ENCODE measurements at places on chromosomes 16 and 17.

- peak; percentile 61 for DNase-seq
These were observed 33.6 kb upstream of the CCR7 start for GRCh38 chr17:40598619-40599467.

DNA sequence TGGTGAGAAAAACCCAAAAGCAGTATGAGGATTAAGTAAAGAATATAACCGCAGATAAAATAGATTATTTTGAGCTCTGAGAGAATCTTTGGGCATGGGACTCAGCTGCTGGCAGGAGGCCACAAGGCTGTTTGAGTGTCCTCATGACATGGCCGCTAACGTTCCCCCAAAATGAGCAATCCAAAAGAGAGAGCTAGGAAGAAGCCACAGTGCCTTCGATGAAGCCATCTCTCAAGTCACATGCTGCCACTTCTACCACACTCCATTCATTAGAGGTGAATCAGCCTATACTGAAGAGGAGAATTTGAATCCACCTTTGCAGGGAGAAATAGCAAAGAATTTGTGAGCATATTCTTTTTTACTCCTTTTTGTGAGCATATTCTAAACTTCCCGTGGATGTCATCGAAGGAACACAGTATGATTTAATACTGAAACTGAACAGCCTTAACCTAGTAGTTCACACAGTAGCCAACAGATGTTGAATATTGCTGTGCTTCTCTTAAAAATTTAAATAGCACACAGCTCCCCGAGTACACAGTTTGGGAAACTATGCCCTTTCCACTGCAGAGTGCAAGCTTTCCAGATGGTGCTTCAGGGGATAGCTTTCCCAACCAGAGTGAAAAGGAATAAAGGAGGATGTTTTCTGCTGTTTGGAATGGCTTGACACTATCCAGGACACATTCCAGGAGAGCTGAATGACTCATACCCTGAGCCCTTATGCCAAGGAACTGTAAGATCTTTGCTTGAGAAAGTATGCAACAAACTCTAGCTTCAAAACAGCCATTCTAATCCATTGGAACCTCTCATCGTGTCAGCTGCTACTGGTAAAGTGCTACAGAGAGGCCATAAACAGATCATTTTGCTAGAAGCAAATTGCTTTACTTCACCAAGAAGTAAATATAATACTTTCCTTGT is 33.9 kb downstream of the ANKFY1 start:
- no peak for DNase-seq

GRCh38 chr17:4892499-4893221 is 6.7 kb upstream of the C17orf107 start:
- DNase-seq = no peak

DNA sequence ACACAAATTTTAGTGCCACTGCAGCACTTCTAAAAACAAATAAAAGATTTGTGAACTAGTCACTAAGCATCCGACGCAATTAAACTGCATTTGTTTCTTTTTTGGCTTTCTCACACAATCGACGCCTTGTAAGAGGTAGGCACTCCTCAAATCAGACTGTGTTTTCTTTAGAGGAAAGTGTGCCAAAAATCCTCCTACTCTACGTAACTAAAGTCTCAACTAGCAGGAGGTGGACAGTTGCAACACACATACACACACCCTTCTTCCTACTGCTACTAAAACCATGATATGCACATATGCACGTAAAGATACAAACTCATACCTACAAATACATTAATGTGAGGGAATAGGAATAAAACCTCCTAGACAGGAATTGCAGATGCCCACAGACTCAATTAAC is 844.7 kb upstream of the SOX9 start:
- DNase-seq = no peak

DNA sequence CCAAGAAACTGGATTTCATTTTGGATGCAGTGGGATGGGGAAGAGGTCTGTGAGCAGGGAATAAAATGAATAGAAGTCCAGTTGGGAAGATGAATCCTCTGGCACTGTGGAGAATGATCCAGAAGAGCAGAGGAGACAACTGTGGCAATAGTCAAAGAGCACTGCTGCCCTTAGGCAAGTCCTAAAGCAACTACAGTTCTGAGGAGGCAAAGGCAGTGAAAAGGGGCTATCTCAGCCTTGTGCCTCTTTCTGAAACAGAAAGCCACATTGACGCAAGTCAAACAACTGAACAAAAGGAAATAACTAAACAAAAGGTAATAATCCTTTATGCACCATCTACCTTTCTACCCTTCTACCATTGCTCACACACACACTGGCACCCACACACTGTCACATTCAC is 238.0 kb upstream of the AXIN2 start:
- DNase-seq = no peak

DNA sequence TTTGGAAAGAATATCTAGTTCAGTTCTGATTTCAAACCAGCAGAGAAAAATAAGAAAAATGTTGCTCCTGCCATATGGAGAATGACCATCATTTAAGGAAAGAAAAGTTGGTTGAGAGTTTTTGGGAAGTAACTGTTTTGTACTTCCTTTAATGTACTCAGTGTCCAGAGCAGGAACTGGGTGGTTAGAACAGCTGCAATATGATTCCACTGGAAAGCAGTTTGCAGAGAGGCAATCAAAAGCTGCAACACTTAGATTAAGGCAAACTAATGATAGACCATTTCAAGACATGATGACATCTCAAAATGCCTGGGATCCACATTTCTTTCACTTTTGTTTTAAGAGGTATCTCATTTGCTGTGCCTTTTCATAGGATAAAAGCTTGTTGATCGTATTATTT is 313.3 kb upstream of the HSBP1 start:
- no peak for DNase-seq

GRCh38 chr17:35002876-35003551 is 22.7 kb downstream of the LIG3 start:
- no peak for DNase-seq

GRCh38 chr17:80147035-80147822 is at the start of gene EIF4A3:
Gene EIF4A3 (minus strand): TSS chr17:80147128. CDS start chr17:80146961, 167 bp downstream.
- DNase-seq = peak; percentile 93

DNA sequence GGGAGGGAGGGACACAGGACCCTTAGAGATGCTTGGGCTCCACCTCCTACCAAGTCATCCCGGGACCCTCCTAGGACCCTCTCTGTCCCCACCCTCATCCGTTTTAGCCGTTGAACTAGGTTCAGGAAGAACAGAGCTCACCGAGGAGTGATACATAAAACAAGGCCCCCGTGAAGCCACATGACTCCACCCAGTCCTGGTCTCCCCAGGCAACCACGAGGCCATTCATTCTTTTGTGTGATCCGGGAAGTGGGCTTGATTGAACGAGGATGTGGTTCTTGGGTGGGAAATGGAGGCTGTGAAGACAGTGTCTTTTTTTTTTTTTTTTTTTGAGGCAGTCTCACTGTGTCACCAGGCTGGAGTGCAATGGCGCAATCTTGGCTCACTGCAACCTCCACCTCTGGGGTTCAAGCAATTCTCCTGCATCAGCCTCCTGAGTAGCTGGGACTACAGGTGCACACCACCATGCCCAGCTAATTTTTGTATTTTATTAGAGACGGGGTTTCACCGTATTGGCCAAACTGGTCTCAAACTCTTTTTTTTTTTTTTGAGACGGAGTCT is 14.8 kb downstream of the TRARG1 start:
- DNase-seq = peak; percentile 66

DNA sequence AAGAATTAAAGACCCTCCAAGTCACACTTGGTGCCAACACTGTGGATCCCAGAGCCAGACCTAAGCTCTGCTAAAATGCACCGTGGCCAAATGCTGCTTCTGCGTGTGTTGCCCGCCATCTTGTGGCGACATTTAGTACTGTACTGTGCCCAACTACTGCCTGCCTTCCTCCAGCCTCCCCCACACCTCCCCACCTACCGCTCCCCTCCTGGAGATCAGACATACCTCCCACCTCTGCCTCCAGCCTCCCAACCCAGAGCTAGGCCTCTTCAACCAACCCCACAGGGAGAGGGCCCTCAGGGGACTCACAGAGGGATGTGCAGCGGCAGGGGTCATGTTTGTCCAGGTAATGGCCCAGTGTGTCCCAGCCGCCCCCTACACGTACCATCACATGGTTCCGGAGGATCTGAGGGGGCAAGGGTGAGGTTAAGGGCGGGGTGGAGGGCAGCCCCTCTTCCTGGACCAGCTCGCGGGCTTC is 5.5 kb downstream of the GAS2L2 start:
- DNase-seq = peak; percentile 50

DNA sequence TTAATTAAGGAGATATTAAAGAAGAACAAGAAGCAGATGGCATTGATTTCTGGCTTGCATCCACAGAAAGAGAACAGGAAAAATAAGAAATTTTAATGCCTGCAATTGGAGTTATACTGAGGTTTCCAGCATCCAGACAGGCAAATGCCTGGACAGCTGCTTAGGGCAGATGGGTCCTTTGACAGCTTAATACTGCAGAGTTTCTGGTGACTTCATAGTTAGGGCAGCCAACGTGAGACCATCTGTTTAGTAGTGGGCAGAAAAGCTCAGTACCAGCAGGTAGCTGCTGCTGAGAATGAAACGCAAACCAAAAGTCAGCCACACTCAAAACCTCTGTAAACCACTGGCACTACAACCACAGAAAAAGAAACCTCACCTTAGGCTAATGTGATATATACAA is 109.8 kb downstream of the CDK5R1 start:
- no peak for DNase-seq

DNA sequence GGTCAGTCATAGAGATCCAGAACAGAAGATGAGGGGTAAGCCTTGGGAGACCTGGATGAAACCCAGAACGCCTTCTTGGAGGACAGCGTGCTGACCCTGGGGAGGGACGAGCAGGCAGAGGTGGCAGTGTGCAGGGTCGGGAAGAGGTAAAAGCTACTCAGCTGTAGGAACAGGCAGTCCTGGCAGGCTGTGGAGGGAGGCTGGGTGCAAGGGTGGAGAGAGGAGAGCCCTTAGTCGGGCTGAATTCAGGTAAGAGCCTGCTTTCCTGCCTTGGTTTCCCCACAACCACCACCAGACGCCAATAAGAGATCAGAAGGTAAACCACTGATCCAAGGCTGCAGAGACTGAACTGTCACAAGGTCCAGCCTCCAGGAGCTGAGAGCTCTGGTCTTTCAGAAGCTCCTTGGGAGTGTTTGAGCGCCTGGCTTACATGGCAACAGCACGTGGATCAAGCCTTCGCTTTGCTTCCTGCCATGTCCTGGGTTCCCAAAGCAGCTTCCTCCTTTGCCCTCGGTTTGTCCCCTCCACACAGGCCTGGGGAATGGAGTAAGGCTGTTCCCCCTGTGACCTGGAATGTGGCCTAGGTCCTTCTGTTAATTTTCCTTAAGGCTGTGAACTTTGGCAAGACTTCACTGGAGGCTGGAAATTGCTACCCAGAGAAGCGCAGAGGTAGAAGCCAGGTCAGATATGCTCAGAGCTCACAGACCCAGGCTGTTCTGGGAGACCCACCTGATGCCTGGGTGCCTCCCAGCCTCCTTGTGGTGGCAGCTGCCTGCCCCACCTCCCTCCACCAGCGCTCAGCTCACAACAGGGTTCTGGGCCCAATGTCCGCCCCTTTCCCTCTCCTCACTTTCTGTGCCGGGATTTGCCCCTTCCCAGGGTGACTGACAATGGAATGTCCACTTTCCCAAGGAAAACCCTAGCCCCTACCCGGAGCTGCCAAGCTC is 3.9 kb upstream of the PDK2 start:
- DNase-seq = no peak

- DNase-seq = no peak
These were observed 19.3 kb downstream of the TRPV2 start for GRCh38 chr17:16434662-16435061.

DNA sequence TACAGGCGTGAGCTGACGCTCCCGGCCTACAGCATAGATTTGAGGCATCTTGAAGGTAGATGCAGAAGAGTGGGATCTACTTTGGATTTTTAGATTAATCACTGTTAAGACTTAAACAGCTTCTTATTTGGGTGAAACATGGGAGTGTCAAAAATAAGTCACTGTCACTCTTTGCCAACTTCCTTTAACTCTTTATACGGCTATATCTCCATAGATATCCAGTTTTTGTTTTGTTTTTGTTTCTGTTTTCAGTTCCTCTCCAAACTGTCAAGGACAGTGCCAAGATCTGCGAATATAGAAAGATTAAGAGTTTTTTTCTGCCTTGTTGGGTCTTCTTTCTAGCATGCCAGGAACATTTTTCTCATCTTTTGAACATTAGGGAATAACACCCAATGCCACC is 706.1 kb downstream of the WWOX start:
- no peak for DNase-seq

DNA sequence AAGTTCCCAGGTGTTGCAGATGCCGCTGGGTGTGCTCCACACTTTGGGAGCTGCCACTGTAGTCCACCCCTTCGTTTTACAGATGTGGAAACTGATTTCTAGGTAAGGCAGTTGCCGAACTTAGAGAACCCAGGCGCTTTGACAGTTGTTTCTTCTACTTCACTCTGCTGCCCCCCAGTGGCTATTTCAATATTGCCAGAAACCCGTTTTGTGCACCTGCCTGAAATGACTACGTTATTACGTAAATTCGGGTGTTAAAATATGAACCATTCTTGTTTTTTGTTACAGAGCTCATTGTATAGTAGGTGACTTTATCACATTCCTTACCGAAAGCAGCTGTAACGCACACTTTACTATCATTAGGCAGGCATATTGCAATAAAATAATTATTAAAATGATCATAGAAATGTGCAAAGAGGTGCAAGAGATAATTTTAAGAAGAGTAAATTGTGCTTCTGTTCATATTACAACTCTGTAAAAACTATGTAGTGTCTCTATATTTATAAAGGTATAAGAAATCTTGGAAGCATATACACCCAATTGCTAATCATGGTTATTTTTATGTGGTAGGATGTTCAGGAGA is 44.9 kb downstream of the OTOA start:
- peak; percentile 46 for DNase-seq

DNA sequence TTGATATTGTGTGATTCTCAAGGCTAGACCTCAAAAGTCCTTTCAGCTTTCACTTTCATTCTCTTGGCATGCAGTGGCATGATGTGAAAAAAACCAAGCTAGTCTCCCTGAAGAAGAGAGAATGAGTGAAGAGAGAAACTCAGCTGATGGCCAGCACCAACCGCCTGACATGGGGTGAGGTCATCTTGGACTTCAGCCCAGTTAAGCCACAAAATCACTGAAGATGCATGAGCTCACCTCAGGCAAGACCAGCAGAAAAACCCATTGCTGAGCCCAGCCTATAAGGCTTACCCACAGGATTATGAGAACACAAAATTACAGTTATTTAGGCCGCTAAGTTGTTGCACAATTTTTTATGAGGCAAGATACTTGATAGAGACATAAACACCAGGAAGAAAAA is 496.5 kb downstream of the TOX3 start:
- no peak for DNase-seq

DNA sequence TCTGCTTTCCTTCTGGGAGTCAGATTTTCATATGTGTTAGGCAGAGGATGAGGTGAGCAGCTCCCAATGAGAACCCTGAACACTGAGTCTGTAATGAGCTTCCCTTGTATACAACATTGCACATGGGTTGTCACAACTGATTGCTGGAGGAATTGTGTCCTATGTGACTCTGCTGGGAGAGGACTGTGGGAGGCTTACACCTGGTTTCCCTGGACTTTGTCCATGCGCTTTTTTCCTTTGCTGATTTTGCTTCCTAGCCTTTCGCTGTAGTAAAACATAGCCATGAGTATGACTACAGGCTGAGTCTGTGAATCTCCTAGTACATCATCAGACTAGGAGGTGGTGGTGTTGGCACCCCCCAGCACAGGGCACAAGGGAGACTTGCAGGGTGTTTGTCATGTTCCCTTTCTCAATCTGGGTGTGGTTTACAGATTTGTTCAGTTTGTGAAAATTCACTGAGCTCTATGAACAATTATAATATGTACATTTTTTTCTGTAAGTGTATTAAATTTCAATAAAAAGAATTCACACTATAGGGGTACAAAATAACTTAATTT is 1.7 kb upstream of the PLK1 start:
- no peak for DNase-seq

- DNase-seq = no peak
These were observed 14.3 kb downstream of the ARHGAP23 start for GRCh38 chr17:38442548-38442947.

GRCh38 chr17:8963647-8964258 is 1.8 kb downstream of the PIK3R5 start:
- no peak for DNase-seq
